Pancreas (tissue), 10 donors: ENCODE measurements at places on chromosomes 7 and 10. TPM values are rescaled to one million over a fixed set of nuclear protein-coding genes. Genes with fewer than 3 reads are reported as not detected.
A peak's percentile ranks its signal among the peaks of the same experiment; 100 is the strongest.

GRCh38 chr10:125146791-125147579 lies 13.4 kb downstream of the CTBP2 start:
- peaks cover 63% of the 10 kb centered on the region for H3K4me1 ChIP-seq
- H3K4me3 ChIP-seq, result no peak overlapping the region
- no peaks in the 10 kb centered on the region for H3K27me3 ChIP-seq
- peak; percentile 43 for DNase-seq
- H3K36me3 ChIP-seq, result no peaks in the 10 kb centered on the region
- peak overlapping the region; percentile 38 for H3K27ac ChIP-seq

DNA sequence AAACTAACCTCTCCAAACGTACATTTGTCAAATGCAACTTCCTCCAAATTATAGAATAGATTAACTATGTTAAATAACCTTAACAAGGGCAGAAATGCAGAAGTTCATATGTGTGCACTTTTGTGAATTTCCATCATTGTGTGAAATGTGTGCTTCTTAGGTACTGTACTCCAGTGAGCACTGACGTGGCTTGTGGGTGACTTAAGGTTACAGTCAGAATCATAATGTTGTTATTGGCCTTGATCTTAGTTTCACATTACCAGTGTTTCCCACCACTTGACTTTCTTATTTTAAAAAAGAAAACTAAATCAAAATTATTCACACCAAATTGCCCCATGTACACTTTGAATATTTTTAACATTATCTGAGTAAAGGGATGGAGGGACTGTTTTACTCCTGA lies 155.1 kb upstream of the FZD8 start:
- no peak overlapping the region for H3K4me3 ChIP-seq
- H3K4me1 ChIP-seq, result no peaks in the 10 kb centered on the region
- no peaks in the 10 kb centered on the region for H3K27me3 ChIP-seq
- no peak for DNase-seq

- no peaks in the 10 kb centered on the region for H3K27me3 ChIP-seq
- no peak for DNase-seq
- peaks cover 23% of the 10 kb centered on the region for H3K4me1 ChIP-seq
- H3K36me3 ChIP-seq, result no peaks in the 10 kb centered on the region
- peak overlapping the region; percentile 36 for H3K27ac ChIP-seq
- H3K4me3 ChIP-seq, result no peak overlapping the region
Observed at GRCh38 chr10:110824152-110824441, 47.6 kb upstream of the PDCD4 start.

GRCh38 chr10:82558014-82558607 lies 683.1 kb downstream of the NRG3 start:
- H3K4me3 ChIP-seq, result no peak overlapping the region
- H3K36me3 ChIP-seq, result no peaks in the 10 kb centered on the region
- H3K27me3 ChIP-seq, result no peaks in the 10 kb centered on the region
- no peaks in the 10 kb centered on the region for H3K4me1 ChIP-seq
- no peak overlapping the region for H3K27ac ChIP-seq
- DNase-seq, result no peak

DNA sequence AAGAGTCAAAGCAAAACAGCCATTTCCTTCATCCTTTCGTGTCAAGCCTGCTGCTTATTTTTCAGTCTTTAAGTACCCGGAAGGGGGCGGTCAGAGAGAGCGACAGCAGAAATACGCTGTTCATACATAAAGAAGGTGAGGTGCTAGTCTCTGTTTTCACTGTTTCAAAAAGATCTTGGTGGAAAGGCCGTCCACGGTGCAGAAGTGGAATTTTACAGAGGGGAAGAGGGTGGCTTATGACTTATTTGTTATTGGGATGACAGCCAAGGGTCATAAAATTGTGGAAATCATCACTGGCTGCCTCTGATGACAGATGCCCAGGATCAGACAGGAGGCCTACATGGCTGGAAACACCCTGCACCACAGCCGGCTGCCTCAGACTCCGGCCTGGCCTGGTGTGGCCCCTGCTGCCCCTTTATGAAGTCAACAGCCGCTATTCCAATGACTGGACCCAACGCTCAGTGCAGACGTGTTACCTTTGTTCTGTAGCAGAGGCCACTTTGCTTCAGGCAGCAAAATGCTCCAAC lies 57.0 kb downstream of the HIPK2 start:
- no peak for DNase-seq
- peak overlapping the region; percentile 44 for H3K27ac ChIP-seq
- H3K27me3 ChIP-seq, result no peaks in the 10 kb centered on the region
- H3K4me3 ChIP-seq, result no peak overlapping the region
- H3K36me3 ChIP-seq, result peaks cover 8% of the 10 kb centered on the region

GRCh38 chr10:718143-718700 lies 28.8 kb upstream of the DIP2C start:
- no peak overlapping the region for H3K27ac ChIP-seq
- H3K27me3 ChIP-seq, result no peaks in the 10 kb centered on the region
- DNase-seq, result no peak
- H3K4me3 ChIP-seq, result no peak overlapping the region
- no peaks in the 10 kb centered on the region for H3K36me3 ChIP-seq
- H3K4me1 ChIP-seq, result no peaks in the 10 kb centered on the region

- DNase-seq, result no peak
- H3K27ac ChIP-seq, result no peak overlapping the region
- no peak overlapping the region for H3K4me3 ChIP-seq
- H3K27me3 ChIP-seq, result no peaks in the 10 kb centered on the region
- H3K4me1 ChIP-seq, result peaks cover 3% of the 10 kb centered on the region
- H3K36me3 ChIP-seq, result no peaks in the 10 kb centered on the region
Observed at GRCh38 chr7:26447116-26447515, 155.5 kb downstream of the SNX10 start.

- DNase-seq, result no peak
- no peaks in the 10 kb centered on the region for H3K36me3 ChIP-seq
- H3K4me3 ChIP-seq, result no peak overlapping the region
- no peak overlapping the region for H3K27ac ChIP-seq
- H3K27me3 ChIP-seq, result no peaks in the 10 kb centered on the region
Observed at GRCh38 chr7:37438906-37439652, 9.6 kb downstream of the ELMO1 start.

DNA sequence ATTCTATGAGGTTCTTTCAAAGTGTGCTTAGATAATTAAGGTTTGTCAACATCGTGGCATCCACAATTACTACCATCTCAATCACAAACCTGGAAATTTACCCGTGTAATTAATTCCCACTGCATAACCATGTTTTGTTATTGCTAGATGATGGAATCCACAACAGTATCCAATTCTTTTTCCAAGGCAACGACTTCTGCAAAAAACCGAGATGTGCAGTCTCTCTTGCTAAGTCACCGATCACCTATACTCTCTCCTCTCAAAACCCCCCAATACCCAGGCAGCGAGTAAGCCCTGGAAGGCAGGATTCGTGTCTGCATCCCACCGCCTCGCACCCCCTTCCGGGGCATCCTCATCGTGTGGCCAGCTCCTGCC lies 678 bp upstream of the EIF4H start:
- H3K36me3 ChIP-seq, result no peaks in the 10 kb centered on the region
- H3K4me3 ChIP-seq, result peak overlapping the region; percentile 100
- peak overlapping the region; percentile 92 for H3K27ac ChIP-seq
- H3K27me3 ChIP-seq, result no peaks in the 10 kb centered on the region

DNA sequence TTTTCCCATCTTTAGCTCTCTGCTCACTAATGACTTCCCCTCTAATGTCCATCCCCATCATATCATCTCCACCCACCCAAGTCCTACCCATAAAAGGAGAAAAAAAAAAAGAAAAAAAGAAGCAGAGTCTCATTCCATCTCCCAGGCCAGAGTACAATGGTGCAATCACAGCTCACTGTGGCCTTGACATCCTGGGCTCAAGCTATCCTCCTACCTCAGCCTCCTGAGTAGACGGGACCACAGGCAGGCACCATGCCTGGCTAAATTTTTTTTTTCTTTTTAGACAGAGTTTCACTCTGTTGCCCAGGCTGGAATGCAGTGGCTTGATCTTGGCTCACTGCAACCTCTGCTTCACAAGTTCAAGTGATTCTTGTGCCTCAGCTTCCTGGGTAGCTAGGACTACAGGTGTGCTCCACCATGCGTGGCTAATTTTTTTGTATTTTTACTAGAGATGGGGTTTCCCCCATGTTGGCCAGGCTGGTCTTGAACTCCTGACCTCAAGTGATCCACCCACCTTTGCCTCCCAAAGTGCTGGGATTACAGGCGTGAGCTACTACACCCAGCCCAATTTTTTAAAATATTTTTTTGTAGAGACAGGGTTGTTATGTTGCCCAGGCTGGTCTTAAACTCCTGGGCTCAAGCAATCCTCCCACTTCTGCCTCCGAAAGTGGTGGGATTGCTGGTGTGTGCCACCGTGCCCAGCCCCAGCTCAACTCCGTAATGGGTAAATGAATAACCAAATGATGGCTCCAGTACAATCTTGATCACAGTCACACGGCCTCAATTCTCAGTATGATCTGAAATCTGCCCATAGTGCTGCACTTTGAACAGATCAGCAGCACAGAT lies 24.6 kb upstream of the SGMS1 start:
- H3K4me1 ChIP-seq, result no peaks in the 10 kb centered on the region
- H3K4me3 ChIP-seq, result no peak overlapping the region
- no peaks in the 10 kb centered on the region for H3K36me3 ChIP-seq
- no peaks in the 10 kb centered on the region for H3K27me3 ChIP-seq

- H3K4me3 ChIP-seq, result no peak overlapping the region
- H3K27me3 ChIP-seq, result no peaks in the 10 kb centered on the region
- no peaks in the 10 kb centered on the region for H3K4me1 ChIP-seq
- H3K36me3 ChIP-seq, result no peaks in the 10 kb centered on the region
Observed at GRCh38 chr7:52168085-52168484, 851.5 kb upstream of the COBL start.

DNA sequence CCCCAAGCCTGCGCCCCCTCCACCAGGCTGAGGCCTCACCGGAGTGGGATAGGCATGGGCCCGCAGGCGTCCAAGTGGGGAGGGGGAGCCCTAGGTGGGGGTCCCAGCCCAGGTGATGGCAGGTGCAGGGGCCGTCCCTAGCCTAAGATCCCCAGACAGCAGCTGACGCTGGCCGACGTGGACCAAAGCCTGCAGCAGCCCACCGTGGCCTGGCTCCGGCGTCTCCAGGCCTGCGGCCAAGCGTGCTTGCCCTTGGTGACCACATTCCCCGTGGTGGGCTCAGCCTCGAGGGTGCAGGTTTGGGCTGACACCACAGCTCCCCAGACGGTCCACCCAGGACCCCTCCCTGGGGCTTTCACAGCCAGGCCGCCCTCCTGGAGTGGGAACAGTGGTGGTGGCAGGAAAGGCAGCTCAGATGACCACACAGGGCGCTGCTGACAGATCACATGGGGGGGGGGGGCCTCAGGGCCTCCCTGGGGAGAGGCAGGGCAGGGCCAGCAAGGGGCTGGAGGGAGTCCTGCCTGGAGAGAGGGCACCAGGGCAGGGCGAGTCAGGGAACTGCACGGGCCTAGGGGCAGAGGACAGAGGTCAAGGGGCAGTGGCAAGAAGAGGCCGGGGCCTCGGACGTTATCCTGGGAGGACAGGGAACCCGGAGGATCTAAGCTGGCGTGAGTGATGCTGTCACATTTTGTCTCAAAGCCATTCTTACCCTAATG lies 767 bp upstream of the ADAM8 start:
- H3K4me1 ChIP-seq, result peaks cover 18% of the 10 kb centered on the region
- H3K27me3 ChIP-seq, result no peaks in the 10 kb centered on the region
- H3K27ac ChIP-seq, result no peak overlapping the region
- DNase-seq, result peak; percentile 81
- peaks cover 6% of the 10 kb centered on the region for H3K36me3 ChIP-seq

DNA sequence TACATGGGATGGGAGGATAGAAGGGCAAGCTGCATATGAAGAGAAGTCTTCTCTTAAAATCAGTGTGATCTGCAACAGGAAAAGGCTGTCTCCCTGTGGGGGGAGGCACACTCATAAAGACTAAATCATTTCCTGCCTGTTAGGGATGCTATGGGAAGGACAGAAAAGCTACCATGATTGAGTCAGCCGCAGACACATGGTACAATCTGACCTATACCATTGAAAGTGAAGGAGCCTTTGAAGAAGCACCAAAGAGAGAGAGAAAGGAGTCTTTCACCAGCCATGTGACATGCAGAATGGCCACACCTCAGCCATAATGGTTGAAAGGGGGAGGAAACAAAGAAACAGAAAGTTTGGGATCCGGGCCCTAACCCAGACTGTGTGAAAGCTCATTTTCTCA lies 29.1 kb downstream of the NUDCD3 start:
- H3K36me3 ChIP-seq, result no peaks in the 10 kb centered on the region
- no peak overlapping the region for H3K27ac ChIP-seq
- no peak overlapping the region for H3K4me3 ChIP-seq
- DNase-seq, result no peak

DNA sequence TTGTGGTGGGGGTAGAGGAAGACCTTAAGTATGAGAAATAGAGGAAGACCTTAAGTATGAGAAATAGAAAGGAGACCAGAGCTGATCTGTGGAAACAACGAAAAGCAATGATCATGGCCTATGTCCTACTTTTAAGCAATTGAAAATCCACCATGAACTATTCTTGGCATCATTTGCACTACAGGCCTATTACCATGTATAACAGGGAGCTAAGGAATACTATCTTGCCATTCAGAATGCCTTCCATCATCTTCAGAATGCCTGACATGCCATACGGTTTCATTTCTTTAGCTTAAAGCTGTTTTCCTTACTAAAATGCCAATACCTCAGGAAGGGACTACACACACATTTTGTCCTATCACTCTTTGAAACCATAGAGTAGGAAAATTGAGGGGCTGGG lies 127.0 kb downstream of the CALCR start:
- H3K4me1 ChIP-seq, result no peaks in the 10 kb centered on the region
- no peak for DNase-seq
- no peaks in the 10 kb centered on the region for H3K36me3 ChIP-seq
- no peaks in the 10 kb centered on the region for H3K27me3 ChIP-seq

- no peak overlapping the region for H3K27ac ChIP-seq
- no peaks in the 10 kb centered on the region for H3K27me3 ChIP-seq
- H3K4me1 ChIP-seq, result no peaks in the 10 kb centered on the region
- no peak for DNase-seq
Observed at GRCh38 chr10:110192552-110192951, 14.9 kb upstream of the MXI1 start.

DNA sequence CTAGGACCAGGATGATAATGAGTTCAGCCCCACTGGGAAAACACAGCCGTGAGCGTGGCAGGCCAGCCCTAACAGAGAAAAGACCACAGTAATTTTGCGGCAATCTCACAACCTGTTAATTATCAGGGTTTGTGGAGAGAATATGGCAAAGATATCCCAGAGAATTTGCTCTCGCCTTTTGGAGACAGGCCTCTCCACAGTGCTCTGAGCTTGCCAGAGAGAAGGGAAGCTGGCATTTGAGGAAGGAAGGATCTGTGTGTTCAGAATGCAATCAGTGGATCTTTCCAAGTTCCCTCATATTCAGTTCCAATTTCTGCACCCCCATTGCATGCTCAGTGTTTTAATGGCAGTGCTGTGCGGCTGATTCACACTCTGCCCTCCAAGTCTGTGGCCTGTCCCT lies 60.2 kb downstream of the PLPP4 start:
- no peaks in the 10 kb centered on the region for H3K4me1 ChIP-seq
- no peaks in the 10 kb centered on the region for H3K36me3 ChIP-seq
- DNase-seq, result no peak

UBE2D1 gene
- total RNA-seq, result 2.5 TPM

NPTX2 gene
- total RNA-seq, result 29.9 TPM

DNAJB9 gene
- 31.6 TPM for total RNA-seq

KLF14 gene
- 0.31 TPM for total RNA-seq
